Non-pigmented ciliary epithelial cell (primary cell): ENCODE measurements at places on chromosomes 16 and 17.

GRCh38 chr16:59887856-59888255 is 1153.7 kb upstream of the GOT2 start:
- DNase-seq = no peak

- no peak for DNase-seq
Measured at GRCh38 chr16:47136099-47136842, 7.5 kb downstream of the NETO2 start.

DNA sequence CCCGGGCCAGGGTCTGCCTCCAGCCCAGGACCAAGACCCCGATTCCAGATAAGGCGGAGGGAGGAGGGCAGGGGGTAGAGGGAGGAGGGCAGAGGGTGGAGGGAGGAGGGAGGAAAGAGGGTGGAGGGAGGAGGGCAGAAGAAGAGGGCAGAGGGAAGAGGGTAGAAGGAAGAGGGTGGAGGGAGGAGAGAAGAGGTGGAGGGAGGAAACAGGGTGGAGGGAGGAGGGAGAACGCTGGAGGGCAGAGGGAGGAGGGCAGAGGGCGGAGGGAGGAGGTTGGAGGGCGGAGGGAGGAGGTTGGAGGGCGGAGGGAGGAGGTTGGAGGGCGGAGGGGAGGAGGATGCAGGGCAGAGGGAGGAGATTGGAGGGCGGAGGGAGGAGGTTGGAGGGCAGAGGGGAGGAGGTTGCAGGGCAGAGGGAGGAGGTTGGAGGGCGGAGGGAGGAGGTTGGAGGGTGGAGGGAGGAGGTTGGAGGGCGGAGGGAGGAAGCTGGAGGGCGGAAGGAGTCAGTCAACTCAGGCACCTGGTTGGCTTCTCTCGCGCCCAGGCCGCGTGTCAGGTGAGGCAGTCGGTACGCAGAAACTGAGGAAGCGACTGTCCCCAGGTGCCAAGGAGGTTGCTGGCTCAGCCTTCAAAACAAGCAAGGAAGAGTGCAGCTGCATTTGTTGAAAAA is 65.2 kb downstream of the KLHDC4 start:
- no peak for DNase-seq

GRCh38 chr17:44997733-44998520 is 29.8 kb upstream of the C1QL1 start:
- no peak for DNase-seq

- DNase-seq = no peak
Measured at GRCh38 chr16:20385844-20386832, 18.4 kb downstream of the PDILT start.

- DNase-seq = no peak
Measured at GRCh38 chr16:46582313-46582712, 38.9 kb downstream of the SHCBP1 start.

- no peak for DNase-seq
Measured at GRCh38 chr16:3029491-3030221, 5.8 kb downstream of the THOC6 start.

DNA sequence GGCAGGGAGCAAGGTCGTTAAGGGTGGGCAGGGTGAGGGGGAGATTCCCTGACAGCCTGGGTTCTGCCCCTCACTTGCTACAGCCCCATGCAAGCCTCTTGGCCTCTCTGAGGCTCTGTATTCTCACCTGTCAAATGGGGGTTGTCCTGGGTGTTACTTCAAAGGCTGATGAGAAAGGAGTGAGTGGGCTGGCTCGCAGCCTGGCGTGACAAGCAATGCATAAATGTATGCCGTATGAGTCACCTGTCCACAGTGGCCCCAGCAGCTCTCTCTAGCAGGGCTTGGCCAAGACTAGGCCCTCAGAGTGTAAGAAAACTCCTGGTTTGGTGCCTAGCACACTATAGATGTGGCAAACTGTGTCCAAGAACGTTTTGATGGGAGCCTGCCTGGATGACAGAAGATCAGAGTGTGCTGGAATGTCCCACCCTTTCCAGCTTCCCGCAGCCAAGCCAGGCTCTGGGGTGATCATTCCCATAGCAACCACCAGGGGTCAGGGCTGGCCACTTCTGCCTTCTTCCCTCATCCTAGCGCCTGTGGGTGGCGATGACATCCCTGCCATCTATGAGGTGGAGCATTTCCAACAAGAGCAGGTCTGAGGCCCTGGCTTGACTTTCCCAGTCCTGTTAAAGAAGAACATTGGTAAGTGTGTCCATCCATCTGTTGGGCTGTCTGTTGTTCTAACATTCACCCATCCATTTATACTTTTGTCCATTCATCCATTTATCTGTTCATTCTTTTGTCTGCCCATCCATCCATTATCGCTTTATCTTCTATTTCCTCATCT is 37.2 kb upstream of the ADGRG1 start:
- DNase-seq = peak; percentile 48

- DNase-seq = peak; percentile 49
Measured at GRCh38 chr16:57871456-57871855, 69.2 kb upstream of the KIFC3 start.

DNA sequence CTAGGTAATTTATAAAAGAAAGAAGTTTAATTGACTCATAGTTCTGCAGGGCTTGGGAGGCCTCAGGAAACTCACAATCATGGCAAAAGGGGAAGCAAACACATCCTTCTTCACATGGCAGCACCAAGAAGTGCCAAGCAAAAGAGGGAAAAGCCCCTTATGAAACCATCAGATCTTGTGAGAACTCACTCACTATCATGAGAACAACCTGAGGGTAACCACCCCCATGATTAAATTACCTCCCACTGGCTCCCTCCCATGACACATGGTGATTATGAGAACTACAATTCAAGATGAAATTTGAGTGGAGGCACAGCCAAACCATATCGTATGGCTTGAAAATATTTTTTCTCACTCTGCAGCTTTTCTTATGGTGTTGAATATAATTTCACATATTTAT is 151.7 kb downstream of the ANKFN1 start:
- no peak for DNase-seq

GRCh38 chr16:23499801-23500200 is 10.5 kb downstream of the GGA2 start:
- DNase-seq = no peak

DNA sequence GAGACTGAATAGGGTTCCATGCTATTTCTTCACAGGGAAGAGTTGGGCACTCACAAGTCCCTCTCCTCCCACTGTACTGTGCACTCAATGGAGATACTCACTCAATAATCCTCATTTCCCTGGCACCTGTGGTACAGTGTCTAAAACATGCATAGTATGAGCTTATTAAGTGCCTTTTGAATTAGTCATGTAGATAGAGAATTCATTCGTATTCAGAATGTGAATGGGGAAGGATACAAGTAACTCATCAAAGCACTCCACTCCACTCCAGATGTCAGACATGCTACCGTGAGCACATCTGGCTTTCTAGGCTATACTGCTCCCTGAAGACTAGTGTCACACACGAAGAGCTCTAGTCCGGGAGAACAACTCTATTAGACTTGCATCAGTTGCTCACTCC is 6.3 kb downstream of the C17orf75 start:
- DNase-seq = peak; percentile 73

DNA sequence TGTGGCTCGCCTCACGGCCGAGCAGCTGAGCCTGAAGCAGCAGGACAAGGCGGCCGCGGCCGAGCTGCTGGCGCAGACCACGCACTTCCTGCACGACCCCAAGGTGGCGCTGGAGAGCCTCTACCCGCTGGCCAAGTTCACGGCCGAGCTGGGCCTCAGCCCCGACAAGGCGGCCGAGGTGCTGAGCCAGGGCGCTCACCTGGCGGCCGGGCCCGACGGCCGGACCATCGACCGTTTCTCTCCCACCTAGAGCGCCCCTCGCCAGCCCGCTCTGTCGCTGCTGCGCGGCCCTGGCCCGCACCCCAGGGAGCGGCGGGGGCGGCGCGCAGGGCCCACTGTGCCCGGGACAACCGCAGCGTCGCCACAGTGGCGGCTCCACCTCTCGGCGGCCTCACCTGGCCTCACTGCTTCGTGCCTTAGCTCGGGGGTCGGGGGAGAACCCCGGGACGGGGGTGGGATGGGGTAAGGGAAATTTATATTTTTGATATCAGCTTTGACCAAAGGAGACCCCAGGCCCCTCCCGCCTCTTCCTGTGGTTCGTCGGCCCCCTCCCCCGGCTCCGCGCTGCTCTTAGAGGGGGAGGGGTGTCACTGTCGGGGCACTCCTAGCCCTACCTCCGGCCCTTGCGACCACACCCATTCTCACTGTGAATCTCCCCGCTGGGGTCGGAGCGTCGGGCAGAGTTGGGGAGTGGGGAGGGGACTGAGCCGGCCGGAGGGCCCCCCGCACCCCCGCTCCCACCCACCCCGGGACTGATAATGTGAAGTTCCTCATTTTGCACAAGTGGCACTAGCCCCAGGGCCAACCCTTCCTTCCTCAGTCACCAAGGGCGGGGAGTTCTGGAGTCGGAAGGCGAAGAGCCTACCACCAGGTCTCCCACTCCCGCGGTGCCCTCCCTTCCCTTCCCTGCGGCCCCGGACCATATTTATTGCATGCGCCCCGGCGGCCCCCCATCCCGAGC is 4.0 kb downstream of the HIC1 start:
- DNase-seq = no peak

DNA sequence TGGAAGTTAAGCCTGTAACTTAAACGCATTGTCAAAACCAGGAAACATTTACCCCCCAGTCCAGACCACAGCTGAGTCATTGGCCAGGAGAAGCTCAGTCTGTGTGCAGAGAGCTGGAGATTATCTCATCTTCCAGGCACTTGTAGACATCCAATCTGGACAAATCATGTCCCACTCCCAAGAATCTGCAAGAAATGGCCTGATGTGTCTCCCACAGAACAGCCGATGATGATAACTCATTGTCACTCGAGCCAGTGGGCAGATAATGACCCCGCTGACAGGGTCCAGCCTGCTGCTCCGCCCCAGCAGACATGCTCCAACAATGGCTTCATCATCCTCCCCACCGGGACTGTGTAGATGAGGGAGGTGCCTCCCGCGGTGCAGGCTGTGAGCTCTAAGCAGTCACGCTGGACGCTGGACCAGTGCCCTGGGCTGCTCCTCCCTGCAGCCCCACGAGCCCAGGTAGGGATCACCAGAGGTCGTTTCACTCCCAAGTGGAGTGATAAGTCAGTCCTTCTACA is 322.5 kb downstream of the C16orf95 start:
- DNase-seq = peak; percentile 93

GRCh38 chr16:58339452-58339981 is 44.7 kb upstream of the PRSS54 start:
- DNase-seq = no peak

GRCh38 chr16:25950586-25951281 is 259.0 kb downstream of the HS3ST4 start:
- DNase-seq = no peak

DNA sequence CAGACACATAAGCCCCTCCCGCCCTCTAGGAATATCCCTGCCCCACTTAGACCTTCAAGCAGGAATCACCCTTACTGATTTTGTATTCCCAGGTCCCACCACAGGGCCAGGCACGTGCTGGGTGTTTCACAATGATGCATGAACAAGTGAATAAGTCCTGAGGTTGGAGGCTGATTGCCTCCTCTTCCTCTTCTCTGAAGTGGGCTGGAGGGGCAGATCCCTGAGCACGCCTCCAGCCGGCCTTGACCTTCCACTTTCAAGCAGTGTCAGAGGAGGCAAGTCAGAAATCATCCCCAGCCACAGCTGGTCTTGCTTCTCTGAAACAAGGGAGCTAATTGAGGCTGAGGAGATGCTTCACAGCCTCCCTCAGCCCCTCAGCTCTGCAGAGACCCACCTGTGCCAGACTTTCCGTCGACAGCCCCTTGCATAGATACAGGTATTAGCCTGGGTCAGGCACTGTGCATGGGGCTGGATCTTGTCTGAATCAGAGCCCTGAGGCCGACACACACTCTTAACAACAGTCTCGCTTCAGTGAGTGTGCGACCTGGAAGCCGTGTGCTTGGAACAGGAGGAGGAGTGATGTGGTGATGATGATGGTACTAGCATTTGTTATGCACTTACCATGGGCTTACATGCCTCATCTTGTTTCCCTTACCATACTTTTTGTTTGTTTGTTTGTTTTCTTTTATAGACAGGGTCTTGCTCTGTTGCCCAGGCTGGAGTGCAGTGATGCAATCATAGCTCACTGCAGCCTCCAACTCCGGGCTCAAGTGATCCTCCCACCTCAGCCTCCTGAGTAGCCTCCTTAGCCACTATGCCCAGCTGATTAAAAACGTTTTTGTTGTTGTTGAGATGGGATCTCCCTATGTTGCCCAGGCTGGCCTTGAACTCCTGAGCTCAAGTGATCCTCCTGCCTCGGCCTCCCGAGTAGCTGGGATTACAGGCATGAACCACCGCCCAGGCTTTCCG is 15.0 kb downstream of the MRM1 start:
- DNase-seq = no peak

DNA sequence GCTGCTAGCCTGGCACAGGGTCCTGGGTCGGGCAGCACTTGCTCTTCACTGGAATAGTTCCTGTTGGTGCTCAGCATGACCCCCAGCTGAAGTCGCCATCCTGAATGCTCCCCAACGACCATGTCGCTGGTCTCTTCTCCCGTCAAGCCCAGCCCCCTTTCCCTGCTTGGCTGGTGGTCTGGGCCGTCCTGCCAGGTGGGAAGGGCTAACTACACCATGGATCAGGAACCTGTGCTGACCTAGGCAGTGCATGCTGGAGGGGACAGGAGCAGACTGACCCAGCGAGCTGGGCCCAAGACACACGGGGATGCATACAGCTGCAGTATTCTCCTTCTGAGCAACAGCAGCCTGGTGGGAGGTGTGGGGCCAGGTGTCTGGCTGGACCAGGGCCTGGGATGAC is 9.2 kb upstream of the SREBF1 start:
- DNase-seq = no peak

GRCh38 chr16:21157632-21158031 is 842 bp upstream of the LDAF1 start:
- DNase-seq = no peak

DNA sequence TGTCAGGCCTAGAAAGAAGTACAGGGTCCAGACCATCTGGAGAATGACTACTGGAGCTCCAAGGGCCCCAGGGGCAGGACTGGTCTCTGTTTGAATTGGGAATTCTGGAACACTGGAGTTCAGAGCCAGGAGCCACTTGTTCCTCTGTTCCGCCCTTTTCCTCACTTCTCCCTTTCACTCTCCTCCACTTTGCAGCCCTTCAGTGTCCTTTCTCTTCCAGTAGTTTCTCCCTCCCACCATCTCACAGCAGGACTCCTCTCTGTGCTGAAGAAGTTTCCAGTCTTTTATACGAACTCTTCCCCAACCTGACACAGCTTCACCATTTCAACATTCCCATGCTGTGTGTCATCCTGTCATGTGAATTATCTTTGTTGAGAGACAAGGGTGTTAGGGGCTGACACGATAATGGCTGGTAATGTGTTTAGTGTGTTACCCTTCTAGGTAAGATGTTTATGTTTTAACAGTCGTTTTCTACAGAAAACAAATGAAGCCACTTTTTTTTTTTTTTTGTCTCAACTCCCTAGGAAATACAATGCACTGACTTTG is 180.3 kb upstream of the MYOCD start:
- DNase-seq = no peak

DNA sequence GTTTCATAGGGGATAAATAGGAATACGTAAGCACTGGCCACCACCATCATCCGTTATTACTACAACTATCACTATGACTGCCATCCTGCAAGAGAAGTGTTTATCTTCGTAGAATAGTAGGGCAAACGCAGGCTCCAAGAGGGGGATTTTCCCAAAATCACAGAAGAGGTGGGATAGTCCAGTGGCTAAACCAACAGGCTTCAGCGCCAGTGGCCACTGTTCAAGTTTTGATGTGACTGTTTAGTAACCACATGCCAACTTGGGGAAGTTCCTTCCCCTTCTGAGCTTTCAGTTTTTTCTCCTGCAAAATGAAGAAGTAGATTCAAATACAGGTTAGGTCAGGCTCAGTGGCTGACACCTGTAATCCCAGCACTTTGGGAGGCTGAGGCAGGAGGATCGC is 60.7 kb upstream of the GRIN2A start:
- DNase-seq = no peak

GRCh38 chr17:43416998-43417890 is 18.5 kb downstream of the ARL4D start:
- DNase-seq = no peak

GRCh38 chr17:77444984-77445759 is 304.4 kb downstream of the SEC14L1 start:
- no peak for DNase-seq
